ENCODE measurements at places on chromosomes 12 and 14.

DNA sequence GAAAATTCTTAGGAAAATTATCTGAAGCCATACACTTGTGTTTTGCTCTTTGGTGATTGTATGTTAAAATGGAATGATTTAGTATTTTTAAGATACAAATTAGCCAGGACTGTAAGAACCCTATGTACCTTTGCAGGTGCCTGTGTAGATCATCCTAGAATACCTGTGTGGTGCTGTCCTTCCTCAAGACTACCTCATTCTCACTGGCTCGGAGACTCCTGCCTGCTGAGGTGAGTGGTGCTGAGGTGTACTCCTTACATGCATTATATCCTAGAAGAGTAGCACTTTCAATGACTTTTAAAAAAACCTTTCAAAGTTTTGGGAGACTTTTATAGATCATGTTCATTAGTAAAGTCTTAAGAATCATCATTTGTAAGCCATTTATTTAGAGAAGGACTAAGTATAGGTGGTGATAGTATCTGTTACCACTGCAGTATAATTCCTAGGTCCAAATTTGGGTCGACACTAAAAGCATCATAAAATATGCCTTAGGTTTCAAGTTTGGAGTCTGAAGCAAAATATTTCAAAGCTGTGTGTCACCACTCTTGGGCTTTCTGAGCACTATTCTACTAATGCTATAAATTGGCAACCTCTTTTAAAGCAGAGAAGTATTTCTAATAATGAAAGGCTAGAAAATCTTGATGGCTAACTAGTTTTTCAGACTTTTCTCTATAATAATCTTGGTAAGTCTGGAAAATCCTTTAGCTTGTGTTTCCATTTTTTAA is 36.6 kb downstream of the RASSF8 start:
- no peak for DNase-seq

DNA sequence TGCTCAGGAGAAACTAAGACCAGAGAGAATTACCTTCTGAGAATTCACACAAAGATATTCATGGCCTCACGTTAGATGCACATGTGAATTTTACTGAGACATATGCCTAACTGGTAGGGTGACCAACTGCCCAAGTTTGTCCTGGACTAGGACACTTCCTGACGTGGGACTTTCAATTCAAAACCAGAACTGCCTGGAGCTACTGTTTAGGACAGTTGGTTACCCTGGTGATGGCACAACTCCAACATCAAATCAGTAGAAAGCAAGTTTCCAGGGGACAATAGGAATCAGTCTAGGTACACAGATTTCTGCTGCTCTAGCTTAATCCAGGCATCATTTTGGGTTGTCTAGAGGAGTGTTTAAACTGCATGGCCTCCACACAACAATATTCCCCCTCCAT is 178.7 kb downstream of the GXYLT1 start:
- peak; percentile 56 for DNase-seq

GRCh38 chr14:102663440-102663839 is 71.0 kb downstream of the RCOR1 start:
- DNase-seq: no peak

DNA sequence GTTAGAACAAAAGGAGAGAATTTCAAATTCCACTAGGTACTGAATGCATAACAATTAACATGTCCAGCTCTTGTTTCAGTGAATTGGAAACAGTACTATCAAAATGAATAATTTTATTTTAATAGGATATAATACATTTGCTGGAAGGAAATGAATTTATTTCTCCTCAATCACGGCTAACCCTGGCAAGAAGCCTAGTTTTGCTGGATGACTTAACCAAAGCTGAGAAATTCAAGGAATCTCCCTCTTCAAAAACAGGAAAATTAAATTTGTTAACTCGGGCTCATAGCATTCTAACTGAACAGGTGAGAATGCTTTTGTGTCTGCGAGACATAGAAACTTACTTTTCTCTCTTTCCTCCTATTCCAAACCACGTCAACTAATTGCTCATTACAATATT is 163.5 kb upstream of the NEDD1 start:
- peak; percentile 11 for DNase-seq

GRCh38 chr12:48796976-48797375 is 8.1 kb upstream of the ADCY6 start:
- DNase-seq: peak; percentile 49

GRCh38 chr12:49288922-49289555 is 5.9 kb upstream of the PRPH start:
- DNase-seq: no peak

DNA sequence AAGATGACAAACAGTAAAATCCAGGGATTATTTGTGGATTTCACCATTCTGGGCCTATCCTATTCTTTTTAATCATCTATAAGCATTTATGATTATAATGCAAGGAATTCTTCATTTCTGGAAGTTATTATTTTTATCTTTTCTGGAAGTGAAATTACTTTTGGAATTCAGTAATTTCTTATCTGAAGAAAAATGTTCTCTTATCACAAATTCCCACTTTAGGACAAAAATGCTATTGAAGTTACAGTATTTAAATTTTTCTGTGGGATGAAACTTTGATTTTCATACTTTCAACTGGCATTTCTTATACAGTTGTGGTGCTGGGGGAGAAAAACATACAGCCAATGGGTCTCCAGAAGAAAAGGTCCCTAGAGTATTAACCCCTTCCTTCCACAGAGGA is 96.0 kb downstream of the CAND1 start:
- DNase-seq: no peak

DNA sequence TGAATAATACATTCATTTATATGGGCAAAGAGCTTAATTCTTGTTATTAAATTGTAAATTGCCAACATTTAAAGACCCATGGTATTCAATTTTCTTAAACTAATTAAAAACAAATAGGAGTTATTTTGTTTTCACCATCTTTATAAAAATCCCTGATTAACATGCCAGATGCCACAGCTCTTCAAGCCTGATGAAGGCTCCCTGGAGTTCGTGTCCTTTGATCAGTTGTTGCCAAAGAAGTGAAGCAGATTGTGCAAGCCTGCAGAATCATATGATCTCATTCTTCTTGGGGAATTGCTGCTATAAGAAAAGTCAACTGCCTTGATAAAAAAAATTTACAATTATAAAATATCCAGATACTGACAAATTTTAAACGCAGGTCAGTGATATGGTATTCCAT is 288.3 kb upstream of the PPFIA2 start:
- DNase-seq: no peak

DNA sequence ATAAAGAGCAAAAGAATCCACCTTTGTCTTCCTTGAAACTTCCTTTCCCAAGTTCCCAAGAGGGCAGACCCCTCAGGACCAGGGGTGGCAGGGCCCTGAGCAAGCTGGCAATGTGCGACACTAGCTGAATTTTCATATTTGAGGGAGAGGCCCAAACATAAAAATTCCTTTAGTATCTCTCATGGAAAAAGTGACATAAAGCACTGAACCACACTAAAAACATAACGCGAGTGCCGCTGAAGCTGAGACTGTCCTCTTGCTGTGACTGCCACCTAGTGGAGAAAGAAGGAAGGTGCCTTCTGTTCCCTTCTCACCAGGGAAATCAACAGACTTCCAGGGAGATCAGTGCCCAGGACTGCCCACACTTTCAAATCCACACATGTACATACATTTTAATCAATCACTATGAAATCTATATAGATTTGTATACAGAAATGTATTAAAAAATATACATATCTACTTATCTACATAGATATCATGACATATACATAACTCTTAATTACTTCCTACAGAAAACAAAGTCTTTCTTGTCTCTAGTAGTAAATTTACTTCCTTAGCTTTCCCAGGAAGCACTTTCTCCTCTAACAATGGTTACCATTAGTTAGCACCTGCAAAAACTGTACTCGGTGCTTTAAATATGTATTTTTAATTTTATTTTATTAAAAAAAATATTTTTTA is 53.8 kb downstream of the SSH1 start:
- DNase-seq: peak; percentile 82

- DNase-seq: no peak
Measured at GRCh38 chr14:95536671-95537070, 1.8 kb downstream of the GLRX5 start.

- no peak for DNase-seq
Measured at GRCh38 chr14:104965561-104966231, 12.5 kb downstream of the AHNAK2 start.

DNA sequence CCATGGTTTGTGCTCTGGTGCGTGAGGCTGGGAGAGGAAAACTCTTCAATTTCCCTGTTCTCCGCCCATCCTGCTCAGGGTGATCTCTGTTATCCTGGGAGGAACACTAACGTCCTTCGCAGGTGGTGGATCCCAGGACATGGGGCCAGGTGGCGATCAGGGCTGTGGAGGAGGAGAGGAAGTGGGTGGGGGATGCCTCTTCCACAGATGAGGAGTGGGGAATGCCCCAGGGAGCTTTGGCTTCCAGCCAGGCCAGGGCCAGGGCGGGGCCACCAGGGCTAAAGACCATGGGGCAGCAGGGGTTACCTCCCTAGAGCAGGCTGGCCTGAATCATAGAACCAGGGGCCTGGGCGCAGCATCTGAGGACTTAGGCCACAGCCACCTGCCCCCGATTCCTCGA is 3.3 kb upstream of the KRT75 start:
- peak; percentile 27 for DNase-seq

- DNase-seq: peak; percentile 50
Measured at GRCh38 chr12:99386907-99387306, 260.6 kb upstream of the GARIN6 start.

DNA sequence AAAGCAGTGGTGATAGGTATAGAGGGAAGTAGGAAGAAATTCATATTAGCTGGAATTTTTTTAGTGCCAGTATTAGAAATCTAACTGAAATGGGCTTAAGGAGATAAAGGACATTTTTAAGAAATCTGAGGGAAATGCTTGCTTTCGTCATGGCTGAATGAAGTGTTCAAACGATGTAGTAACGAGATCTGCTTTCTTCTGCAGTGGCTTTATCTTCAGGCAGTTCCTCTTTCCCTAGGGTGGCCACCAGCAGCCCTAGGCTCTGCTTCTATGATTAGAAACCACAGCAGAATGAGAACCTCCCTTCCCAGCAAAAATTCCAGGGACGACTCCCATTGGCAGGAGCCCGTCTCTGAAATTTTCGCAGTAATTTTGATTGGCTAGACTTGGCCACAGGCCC is 163.9 kb upstream of the FRMD6 start:
- no peak for DNase-seq

Measured in kidney tubule cell (primary cell).